ENCODE measurements at places on chromosomes 2 and 18.
A peak's percentile ranks its signal among the peaks of the same experiment; 100 is the strongest.

DNA sequence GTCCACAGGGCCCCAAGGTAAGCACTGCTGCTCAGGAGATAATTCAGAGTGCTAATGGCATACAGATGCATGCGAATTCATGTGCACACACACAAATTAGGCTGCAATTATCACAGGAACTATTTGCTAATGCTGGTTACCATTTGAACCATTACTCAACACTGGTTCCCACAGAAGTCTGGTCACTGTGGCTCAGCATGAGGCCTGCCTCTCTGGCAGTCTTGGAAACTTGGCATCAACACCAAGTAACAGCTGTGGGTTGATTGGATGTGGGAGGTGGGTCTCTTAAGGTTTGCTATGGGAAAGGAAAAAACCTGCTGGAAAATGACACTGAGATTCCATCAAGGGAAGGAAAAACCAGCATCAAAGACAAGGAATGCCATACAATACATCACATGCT lies 105.0 kb downstream of the CELF4 start:
- DNase-seq = no peak

DNA sequence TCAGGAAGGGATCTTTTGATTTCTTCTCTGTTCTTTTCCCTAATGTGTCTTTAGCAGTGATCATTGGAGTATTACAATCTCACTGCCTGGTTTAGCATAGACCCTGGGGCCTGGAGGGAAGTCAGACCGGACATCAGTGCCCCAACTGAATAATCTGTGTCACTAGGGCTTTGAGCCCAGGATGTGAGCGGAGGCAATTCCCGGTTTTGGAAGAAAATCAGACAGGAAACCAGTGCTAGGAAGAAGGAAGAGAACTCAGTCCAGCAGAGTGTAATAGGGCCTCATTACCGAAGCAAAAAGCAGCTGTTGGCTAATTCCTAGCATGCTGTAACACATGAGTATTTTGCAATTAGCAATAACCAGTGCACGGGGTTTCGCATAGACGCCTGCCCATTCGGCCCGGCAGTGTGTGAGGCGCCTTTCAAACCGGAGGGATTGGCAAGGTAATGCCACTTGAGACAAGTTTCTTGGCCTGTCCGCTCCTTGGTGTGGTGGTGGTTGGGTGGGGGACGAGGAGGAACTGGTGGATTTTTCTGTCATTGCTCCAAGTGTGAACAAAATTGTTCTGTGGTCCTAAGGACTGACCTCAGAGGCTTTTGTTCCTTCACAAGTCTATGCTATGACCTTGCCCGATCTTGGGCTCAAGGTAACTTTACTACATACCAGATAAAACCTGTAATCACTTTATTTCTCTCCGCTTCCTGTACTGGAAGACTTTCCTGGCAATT lies 2.8 kb downstream of the FOSL2 start:
- DNase-seq = no peak

GRCh38 chr2:15436195-15436594 lies 124.9 kb downstream of the NBAS start:
- no peak for DNase-seq

- no peak for DNase-seq
Observed at GRCh38 chr2:43220229-43220751, 6.1 kb downstream of the ZFP36L2 start.

DNA sequence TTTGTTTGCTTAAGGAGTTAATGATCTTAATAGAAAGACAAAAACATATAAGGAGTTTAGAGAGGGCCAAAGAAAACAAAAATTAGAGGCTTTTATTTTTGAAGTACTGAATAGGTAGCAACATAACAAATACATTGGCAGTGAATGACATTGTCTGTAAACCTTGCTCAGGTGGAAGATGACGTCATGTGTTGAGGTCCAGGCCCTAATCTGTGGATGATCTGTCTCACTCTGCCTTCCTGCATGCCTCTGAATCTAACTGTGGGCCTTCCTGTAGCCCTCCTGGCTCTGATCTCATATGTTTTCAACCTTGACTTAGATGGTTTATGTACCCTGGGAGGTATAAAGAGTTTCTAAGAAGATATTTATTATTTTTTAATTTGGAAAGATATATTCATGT lies 58.1 kb upstream of the DYNAP start:
- DNase-seq = no peak

DNA sequence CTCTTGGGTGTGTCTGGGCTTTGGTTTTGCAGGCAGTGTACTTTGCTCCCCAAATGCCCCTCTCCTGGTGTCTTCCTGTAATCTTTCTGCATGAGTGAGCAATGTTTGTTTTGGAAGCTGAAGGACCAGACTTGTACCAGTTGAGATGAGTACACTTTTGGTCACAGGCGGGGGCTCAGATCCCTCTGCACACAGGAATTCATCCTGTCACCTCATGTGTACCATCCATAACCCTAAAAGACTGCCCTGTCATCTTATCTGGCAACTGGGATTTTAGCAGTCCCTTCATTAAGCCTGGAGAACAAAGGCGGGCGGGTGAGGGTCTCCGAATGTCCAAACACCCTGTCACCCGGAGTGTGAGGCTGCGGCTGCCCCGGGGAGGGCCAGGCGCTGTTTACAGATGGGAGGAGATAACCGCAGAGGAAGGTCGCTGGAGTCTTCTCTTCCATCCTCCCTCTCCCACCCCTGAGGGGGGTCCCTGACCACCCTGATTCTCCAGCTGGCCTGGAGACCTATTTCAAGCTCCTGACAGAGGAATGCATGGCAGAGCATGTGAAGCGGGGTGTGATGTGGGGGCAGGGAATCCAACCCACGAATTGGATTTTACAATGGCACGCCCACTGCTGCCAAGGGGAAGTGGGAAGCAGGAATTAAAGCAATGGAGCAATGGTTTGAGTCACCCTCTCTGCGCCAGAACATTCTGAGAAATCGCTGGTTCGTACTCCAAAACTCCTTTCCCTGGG lies 158.2 kb upstream of the MYCN start:
- no peak for DNase-seq

GRCh38 chr2:216606551-216607276 lies 26.5 kb upstream of the IGFBP2 start:
- peak; percentile 29 for DNase-seq

DNA sequence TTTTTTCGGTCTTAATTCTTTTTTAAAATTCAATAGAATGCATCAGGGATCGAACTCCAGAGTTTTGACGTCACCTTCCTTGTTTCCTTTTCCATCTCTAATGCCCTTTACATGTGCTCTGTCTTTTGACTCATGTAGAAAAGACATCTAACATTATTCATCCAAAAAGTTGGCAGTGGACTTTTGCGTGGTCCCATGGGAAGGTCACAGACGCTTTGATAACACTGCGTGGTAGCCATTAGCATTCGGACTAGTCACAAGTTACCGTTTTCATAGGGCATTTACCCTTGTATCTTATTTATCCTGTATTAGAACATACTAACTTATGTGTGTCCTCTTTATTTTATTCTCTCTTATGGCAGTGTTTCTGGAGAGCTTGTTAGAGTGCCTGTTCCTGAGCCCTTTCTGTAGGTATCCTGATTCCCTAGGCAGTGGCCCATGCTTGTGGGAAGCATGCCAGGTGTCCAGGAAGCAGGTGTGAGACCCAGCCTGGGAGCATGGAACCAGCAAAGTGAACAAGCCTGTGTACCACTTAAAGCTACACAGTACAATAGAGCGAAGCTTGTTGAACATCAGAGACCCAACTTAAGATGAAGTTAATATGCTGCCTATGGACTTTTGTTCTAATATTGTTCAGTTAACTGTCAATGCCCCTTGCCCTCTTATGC lies 73.6 kb upstream of the RBM44 start:
- no peak for DNase-seq

- DNase-seq = no peak
Observed at GRCh38 chr18:42813570-42813969, 301.9 kb downstream of the RIT2 start.

DNA sequence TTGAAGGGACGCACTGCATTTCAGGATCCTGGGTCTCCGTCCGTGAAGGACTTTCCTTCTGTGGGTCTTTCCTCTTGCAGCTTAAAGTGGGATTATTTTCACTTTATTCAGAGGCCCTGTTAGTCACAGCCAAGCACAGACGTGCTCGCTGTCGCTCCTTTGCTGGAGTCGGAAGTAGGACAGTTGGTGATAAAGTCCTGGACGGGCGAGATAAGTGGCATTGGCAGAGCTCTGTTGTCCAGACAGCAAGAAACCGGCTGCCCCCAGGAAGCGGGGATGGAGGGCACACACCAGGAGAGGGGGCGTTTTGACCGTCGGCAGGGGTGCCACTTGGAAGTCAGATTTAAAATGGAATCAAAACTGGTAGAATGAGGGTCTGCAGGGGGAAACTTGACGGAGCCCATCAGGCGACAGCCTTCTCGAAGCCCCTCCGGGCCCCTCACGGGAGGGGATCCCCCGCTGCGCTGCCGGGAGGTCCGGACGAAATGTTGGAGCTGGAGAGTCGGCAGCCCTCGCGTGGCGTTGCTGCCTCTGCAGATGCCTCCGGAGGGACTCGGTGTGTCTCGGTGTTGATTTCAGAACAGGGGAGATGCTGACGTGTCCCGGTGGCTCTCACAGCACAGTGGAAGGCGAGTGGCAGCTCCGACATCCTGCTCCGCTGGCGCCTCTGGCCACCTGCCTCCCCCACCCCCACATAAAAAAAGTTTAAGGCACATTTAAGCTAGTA lies 124.2 kb downstream of the NFATC1 start:
- DNase-seq = no peak

DNA sequence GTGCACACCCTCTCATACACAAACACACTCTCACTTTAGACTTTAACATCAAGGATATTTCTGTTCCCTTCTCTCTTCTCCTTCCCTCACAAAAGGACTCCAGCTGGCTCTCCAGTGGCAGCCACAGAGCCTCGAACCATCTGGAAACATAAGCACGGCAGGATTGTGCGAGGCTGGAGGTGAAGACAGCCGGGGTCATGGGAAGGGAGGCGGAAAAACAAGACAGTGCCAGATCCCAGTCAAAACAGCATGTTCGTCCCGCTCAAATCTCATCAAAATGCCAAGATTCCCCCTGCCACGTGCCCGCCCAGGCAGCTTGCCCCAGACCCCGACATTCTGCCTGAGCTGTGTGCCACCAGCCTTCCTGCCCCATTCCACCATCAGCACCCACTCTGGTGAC lies 180.3 kb downstream of the ZBTB7C start:
- no peak for DNase-seq

DNA sequence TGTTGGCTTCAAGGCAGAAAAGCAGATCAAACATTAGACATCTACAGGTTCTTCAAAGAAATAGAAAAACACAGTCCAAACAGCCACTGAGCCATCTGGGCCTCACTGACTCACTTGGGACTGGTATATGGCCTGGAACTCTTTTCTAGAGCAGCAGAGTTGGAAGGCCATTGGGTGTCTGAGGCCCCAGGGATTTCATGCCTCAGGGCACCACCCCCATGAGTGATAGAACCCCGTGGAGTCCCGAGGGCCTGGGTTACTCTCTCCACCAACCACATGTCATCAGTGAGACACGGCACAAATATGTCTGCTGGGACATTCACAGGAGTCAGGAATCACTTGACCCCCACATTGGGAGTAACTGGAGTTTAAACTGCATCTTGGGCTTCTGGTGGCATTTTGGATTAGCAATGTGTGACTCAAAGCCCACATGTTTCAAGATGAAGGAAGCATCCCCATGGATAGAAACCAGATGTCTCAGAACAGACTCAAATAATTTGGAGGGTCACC lies 44.0 kb downstream of the CAPN13 start:
- no peak for DNase-seq

GRCh38 chr18:79518028-79518682 lies 122.4 kb downstream of the NFATC1 start:
- no peak for DNase-seq

DNA sequence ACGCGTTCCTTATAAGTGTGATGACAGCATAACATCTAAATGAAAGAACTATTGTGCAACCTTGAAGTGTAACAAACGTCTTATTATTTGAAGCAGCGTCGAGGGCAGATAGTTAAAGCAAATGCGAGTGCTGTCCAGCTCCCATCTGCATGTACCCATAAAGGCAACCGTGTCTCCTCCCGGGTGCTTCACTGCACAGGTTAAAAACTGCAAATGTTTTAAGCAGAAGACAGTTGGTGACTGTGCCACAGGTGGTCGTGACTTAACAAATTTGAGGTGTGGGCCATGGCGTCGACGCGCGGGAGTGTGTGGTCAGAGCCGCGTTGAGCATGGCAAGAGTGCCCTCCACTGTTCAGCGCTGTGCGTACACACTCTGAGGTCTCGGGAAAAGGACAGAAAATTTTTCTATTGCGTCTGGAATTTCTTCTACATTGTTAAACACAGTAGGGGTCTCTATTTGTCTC lies 6.4 kb downstream of the SALL3 start:
- DNase-seq = no peak

DNA sequence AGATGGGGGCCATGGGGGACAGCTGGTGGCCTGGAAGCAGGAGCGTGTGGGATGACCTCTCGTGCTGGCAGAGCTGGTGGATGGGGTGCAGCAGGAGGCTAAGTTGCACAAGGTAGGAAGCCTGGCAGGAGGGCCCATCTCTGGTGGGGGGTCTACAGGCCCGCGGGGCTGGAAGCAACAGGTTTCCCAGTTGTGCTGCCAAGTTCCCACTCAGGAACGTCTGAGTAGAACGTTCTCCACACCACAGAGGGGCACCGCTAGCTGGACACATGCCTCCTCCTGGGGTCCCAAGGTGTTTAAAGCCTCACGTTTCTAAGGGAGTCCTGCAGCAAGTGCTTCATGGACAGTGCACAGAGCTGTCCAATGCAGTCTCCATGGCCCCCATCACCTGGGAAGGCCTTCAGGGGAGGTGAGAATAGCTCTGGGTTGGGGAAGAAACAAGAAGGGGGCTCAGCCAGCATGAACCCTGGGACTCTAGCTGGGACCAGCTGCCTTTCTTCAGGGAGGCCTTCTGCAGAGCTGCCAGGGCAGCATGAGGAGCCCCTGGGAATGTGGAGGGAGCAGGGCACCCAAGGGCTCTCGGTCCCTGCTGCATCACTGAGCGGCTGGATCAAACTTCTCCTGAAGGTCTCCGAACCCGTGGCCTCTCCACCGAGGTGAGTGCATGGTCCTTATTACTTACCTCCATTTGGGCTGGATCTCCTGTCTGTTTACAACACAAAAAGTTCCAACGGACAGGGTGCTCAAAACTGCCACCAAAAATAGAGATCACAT lies 80.0 kb downstream of the TWIST2 start:
- DNase-seq = no peak

- no peak for DNase-seq
Observed at GRCh38 chr18:51867767-51868166, 472.2 kb upstream of the DCC start.

- no peak for DNase-seq
Observed at GRCh38 chr2:219691571-219691970, 64.1 kb downstream of the SLC4A3 start.

GRCh38 chr2:175442441-175442840 lies 260.9 kb upstream of the ATP5MC3 start:
- no peak for DNase-seq

- DNase-seq = no peak
Observed at GRCh38 chr2:38951766-38952165, 62.1 kb downstream of the ARHGEF33 start.

GRCh38 chr18:13435586-13436333 lies 217.2 kb downstream of the LDLRAD4 start:
- no peak for DNase-seq

- DNase-seq = no peak
Observed at GRCh38 chr2:128732976-128733431, 414.3 kb upstream of the HS6ST1 start.

All from activated naive CD8-positive, alpha-beta T cell treated with anti-CD3 and anti-CD28 coated beads, Interleukin-2, amount 50 U/mL, for 16 hours (primary cell).